ENCODE measurements at places on chromosomes 12 and 14.

- H3K4me1 ChIP-seq = peaks cover 27% of the 10 kb centered on the region
- DNase-seq = no peak
- H3K27me3 ChIP-seq = no peaks in the 10 kb centered on the region
- H3K4me3 ChIP-seq = no peak overlapping the region
Measured at GRCh38 chr14:44970907-44971306, 8.9 kb downstream of the TOGARAM1 start.

DNA sequence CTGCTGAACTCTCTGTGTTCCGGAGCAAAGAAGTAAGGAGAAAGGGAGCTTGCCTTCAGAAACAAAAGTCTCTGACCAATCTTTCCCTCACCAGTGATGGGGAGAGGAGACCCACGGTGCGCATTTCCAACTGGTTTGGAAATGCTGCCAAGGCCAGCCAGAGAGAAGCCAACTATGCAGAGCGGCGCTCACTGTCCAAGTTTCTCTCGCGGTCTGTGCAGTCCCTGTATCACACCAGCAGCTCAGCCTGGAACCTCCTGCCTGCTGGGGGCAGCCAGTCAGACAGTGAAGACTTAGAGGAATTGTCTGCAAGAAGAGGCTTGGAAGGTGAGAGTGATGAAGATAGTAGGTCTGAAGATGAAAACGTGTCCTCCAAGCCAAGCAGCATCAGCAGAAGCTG, 206.2 kb downstream of the NAV3 start:
- H3K4me3 ChIP-seq = no peak overlapping the region
- no peaks in the 10 kb centered on the region for H3K27me3 ChIP-seq
- H3K36me3 ChIP-seq = no peaks in the 10 kb centered on the region

- no peak overlapping the region for H3K27ac ChIP-seq
- no peak overlapping the region for H3K4me3 ChIP-seq
- peaks cover 91% of the 10 kb centered on the region for H3K36me3 ChIP-seq
- no peaks in the 10 kb centered on the region for H3K27me3 ChIP-seq
Measured at GRCh38 chr14:94042433-94043091, 16.4 kb downstream of the OTUB2 start.

DNA sequence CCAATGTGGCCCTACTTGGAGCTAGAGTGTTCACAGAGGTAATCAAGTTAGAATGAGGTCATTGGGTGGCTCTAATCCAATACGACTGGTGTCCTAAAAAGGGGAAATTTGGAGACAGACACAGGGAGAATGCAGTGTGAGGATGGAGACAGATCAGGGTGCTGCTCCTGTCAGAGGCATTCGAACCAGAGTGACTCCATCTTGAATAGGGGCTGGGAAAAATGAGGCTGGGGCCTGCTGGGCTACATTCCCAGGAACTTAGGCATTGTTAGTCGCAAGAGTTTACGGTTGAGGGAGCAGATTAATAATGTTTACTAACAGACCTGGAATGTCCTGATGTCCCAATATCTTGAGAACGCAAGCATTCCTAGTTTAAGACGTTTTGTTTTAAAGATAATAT, 20.2 kb downstream of the TNFAIP2 start:
- H3K4me3 ChIP-seq = no peak overlapping the region
- no peak overlapping the region for H3K27ac ChIP-seq
- peaks cover 88% of the 10 kb centered on the region for H3K27me3 ChIP-seq
- no peak for DNase-seq

- peak overlapping the region; percentile 92 for H3K27ac ChIP-seq
- H3K4me3 ChIP-seq = peak overlapping the region; percentile 75
- H3K36me3 ChIP-seq = peaks cover 93% of the 10 kb centered on the region
- H3K27me3 ChIP-seq = no peaks in the 10 kb centered on the region
- DNase-seq = peak; percentile 50
Measured at GRCh38 chr12:14948672-14949071, 10.3 kb upstream of the ERP27 start.

DNA sequence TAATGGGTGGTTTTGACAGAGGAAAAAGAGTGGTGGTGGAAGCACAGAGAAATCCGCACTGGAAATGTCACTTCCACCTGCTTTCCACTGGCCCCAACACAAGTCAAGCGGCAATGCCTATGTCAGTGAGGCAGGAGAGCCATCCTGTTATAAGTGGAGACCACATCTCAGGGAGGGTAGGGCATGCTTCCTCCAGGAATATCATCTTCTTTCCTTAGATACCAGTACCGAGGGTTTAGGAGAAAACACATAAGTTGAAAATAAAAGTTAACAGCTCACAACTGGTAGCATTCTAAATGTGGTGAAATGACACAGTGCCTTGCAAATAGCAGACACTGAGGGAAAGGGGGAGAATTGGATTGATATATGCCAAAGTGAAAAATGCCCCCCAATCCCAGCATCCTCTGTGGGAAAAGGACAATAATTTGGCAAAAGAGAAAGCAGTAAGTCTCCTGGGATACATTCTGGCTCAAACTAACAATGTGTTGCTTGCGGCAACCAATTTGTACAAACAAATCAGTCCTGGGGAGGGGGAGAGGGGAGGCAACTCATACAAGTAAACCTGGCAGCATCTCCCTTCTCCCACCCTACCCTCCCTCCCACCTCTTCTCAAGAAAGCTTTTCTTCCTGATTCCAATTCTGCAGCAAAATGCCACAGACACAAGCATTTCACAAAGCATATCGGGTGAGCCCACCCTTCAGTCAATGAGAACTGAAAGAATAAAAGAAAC, 57.1 kb downstream of the STON2 start:
- no peaks in the 10 kb centered on the region for H3K36me3 ChIP-seq
- no peak for DNase-seq
- H3K4me3 ChIP-seq = no peak overlapping the region
- no peak overlapping the region for H3K27ac ChIP-seq
- no peaks in the 10 kb centered on the region for H3K4me1 ChIP-seq

DNA sequence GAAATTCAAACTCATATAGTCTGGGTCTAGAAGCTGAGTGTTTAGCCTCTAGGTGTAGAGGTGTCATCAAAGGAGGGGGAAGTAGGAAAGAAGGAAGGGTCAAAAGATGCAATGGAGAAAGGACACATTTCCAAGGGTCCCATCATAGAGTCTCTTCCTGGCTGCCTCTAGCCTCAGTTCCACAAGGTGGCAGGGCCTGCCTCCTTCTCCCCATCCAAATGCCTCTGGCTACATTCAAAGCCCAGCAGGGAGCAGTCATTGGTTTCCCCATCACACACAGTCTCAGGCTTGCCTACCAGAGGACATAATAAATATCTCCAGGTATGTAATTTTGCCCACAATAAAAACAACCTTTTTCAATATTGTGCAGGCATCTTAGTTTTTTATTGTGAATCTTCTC, 2.1 kb upstream of the CCT2 start:
- H3K4me3 ChIP-seq = no peak overlapping the region
- peaks cover 28% of the 10 kb centered on the region for H3K36me3 ChIP-seq
- H3K4me1 ChIP-seq = peaks cover 11% of the 10 kb centered on the region
- no peaks in the 10 kb centered on the region for H3K27me3 ChIP-seq
- DNase-seq = no peak
- no peak overlapping the region for H3K27ac ChIP-seq

DNA sequence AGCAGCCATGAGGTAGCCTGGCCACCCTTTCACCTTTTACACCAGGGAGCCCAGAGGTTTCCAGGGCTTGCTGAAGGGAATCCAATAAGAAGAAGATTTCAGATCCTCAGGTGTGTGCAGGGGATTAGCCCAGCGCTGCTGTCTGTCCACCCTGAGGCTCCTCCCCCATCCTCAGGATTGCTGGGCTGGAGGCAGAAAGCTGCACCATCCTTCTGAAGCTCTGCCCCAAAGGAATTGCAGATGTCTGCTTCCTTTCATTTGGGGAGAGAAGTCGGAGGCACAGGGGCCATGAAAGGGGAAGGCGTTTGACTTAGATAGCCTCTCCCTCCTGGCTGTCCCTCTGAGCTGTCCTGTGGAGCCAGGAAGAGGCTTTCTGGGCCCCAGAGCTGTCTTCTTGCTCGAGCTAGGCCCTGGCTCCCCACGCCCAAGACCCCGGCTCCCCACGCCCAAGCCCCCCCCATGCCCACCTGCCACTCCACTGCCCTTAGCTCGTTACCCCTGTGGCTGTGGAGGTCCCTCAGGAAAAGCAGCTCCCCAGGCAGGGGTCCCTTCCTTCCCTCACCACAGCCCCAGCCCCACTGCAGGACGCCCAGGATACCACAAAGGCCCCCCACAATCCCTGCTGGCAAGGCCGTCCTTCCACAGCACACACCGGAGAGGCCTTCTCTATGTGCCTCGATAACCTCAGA, 359.0 kb downstream of the CACNA1C start:
- DNase-seq = no peak
- H3K36me3 ChIP-seq = no peaks in the 10 kb centered on the region
- H3K27ac ChIP-seq = no peak overlapping the region

GRCh38 chr12:74552201-74552600, 14.6 kb downstream of the ATXN7L3B start:
- no peaks in the 10 kb centered on the region for H3K36me3 ChIP-seq
- no peak for DNase-seq
- H3K27me3 ChIP-seq = no peaks in the 10 kb centered on the region
- H3K4me3 ChIP-seq = no peak overlapping the region
- H3K27ac ChIP-seq = no peak overlapping the region

GRCh38 chr14:25904446-25904845, 693.4 kb downstream of the NOVA1 start:
- no peak for DNase-seq
- no peak overlapping the region for H3K4me3 ChIP-seq
- H3K27me3 ChIP-seq = no peaks in the 10 kb centered on the region
- no peaks in the 10 kb centered on the region for H3K4me1 ChIP-seq
- H3K36me3 ChIP-seq = no peaks in the 10 kb centered on the region

- peak overlapping the region; percentile 73 for H3K27ac ChIP-seq
- peak overlapping the region; percentile 24 for H3K4me3 ChIP-seq
- H3K4me1 ChIP-seq = peaks cover 16% of the 10 kb centered on the region
- no peaks in the 10 kb centered on the region for H3K27me3 ChIP-seq
Measured at GRCh38 chr12:101743724-101744472, 4.6 kb upstream of the SYCP3 start.

GRCh38 chr14:93347850-93348249, 868 bp downstream of the COX8C start:
- H3K4me3 ChIP-seq = no peak overlapping the region
- H3K36me3 ChIP-seq = no peaks in the 10 kb centered on the region
- peaks cover 25% of the 10 kb centered on the region for H3K27me3 ChIP-seq
- no peak for DNase-seq

GRCh38 chr12:21545557-21545956, 19.5 kb downstream of the SPX start:
- no peak for DNase-seq
- no peak overlapping the region for H3K27ac ChIP-seq
- H3K27me3 ChIP-seq = peaks cover 30% of the 10 kb centered on the region
- H3K36me3 ChIP-seq = no peaks in the 10 kb centered on the region

DNA sequence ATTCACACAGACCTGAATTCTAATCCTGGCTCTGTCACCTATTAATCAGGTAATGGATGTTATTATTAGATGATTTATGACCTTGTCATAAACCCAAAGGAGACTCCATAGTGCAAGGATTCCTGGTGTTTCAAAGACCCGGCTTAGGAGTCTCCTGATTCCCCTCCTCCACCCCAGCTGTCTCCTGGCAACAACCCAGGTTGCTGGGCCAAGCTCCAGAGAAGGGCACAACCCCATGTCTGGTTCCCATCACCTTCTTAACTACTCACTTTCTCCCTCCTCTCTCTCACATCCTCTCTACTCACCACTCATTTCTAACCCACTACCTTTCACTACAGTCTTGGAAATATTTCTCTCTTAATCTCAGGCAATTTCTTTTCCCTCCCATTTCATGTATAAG, 41.6 kb downstream of the RHOJ start:
- DNase-seq = no peak
- no peaks in the 10 kb centered on the region for H3K4me1 ChIP-seq
- H3K36me3 ChIP-seq = no peaks in the 10 kb centered on the region
- no peak overlapping the region for H3K4me3 ChIP-seq
- H3K27me3 ChIP-seq = peaks cover 63% of the 10 kb centered on the region

GRCh38 chr12:49364989-49365388, 2.3 kb upstream of the SPATS2 start:
- no peaks in the 10 kb centered on the region for H3K27me3 ChIP-seq
- H3K4me3 ChIP-seq = no peak overlapping the region
- no peak for DNase-seq
- H3K27ac ChIP-seq = no peak overlapping the region
- H3K36me3 ChIP-seq = peaks cover 12% of the 10 kb centered on the region
- peaks cover 10% of the 10 kb centered on the region for H3K4me1 ChIP-seq

DNA sequence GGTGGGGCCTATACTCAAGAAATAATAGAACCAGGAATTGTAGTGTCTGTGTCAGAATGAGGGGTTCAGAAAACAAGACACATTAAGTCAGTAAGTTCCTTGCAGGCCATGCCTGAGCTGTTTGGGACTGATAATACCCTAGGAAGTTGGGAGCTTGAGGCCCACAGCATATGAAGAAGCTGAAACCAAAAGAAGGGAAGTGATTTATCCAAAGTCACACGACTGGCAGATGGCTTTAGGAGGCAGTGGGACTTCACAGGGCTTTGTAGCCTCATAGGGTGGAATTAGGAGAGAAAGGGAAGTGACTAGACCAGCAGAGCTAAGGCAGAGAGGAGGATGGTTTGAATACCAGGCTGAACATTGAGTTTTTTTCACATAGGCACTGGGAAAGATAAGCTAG, 56.6 kb upstream of the SRSF5 start:
- H3K27ac ChIP-seq = peak overlapping the region; percentile 90
- H3K36me3 ChIP-seq = peaks cover 66% of the 10 kb centered on the region
- H3K4me3 ChIP-seq = no peak overlapping the region
- peaks cover 28% of the 10 kb centered on the region for H3K4me1 ChIP-seq
- no peaks in the 10 kb centered on the region for H3K27me3 ChIP-seq

DNA sequence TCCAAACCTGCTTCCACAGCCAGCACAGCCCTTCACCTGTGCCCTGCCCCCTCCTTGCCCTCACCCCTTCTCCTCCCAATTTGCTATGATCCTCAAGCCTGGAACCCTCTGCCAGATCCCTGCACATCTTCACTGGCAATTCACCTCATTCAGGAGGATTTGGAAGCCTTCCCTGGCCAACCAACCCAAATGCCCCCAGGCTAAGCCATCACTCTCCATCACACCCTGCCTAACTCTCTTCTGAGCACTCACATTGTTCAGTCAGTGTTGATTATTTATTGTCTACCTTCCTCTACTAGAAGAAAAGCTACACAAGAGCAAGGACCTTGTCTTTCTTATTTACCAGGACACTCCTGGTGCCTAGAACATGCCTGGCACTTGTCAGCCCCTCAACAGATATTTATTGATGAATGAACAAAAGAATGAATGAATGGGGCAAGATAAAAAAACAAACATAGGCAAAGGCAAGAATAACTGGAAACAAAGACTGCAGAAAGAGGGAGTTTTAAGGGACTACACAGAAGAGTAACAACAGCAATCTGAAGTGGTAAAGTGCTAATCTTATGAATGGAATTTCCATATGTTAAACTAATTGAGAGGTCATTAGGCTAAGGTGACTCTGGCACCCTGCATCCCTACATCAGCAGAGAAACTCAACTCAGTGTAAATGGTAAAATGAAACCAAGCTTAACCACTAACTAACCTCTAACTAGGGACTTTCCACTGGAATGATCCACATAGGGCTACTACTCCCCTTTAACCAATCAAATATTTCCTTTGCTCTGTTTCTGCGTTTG, 33.4 kb downstream of the TMTC1 start:
- H3K4me3 ChIP-seq = no peak overlapping the region
- no peak for DNase-seq
- H3K4me1 ChIP-seq = no peaks in the 10 kb centered on the region

GRCh38 chr14:31057701-31058364, 31.7 kb upstream of the STRN3 start:
- no peaks in the 10 kb centered on the region for H3K27me3 ChIP-seq
- peaks cover 16% of the 10 kb centered on the region for H3K4me1 ChIP-seq
- peak overlapping the region; percentile 17 for H3K27ac ChIP-seq
- no peak overlapping the region for H3K4me3 ChIP-seq

- no peak overlapping the region for H3K27ac ChIP-seq
- DNase-seq = no peak
- no peak overlapping the region for H3K4me3 ChIP-seq
- no peaks in the 10 kb centered on the region for H3K27me3 ChIP-seq
Measured at GRCh38 chr12:102638777-102639176, 158.4 kb upstream of the IGF1 start.
